NCI-H2029 treated with DMSO at 0.1 percent for 48 hours (cell line): ENCODE measurements at places on chromosomes 6 and 20.
A peak's percentile ranks its signal among the peaks of the same experiment; 100 is the strongest.

DNA sequence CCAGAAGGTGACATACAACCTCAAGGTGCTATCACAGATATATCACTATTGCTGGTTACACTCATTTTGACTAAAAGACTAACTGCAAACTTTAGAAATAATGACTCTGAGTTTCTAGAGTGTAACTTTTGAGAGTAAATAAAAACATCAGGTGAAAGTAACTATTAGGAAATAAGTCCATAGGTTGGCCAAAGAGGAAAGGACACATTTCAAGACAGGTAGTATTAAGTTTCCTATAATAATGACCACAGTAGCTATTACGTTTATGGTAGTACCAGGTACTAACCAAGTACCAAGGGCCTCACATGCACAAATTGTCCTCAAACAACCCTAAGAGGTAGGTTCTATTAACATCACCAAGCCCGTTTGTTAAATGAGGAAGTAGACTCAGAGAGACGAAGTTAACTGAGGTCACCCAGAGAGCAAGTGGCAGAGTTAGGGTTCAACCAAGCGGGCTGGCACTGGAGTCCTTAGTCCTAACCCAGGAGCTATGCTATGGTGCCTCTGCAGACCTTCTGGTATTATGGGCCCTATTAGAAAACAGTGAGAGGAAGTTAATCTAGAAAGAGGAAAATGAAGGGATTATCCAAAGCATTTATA is 36.8 kb downstream of the HEBP2 start:
- no peak for DNase-seq

GRCh38 chr6:89272596-89272995 is 42.5 kb downstream of the GABRR2 start:
- DNase-seq: no peak

GRCh38 chr6:6686748-6687601 is 98.5 kb downstream of the LY86 start:
- peak; percentile 99 for DNase-seq

DNA sequence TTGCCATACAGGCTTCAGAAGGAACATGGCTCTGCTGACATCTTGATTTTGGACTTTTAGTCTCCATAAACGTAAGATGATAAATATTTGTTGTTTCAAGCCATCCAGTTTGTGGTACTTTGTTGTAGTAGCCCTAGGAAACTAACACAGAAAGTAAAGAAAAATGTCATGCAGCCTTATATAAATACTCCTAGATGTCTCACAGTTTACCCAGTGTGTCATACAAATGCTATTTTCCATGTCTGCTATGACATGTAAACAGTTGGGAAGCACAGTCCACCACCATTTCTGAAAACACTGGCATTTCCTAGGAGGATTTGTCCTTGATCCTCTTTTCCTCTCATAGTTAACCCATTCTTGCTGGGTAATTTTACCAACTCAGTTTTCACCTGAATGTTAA is 30.6 kb upstream of the ME1 start:
- DNase-seq: no peak

DNA sequence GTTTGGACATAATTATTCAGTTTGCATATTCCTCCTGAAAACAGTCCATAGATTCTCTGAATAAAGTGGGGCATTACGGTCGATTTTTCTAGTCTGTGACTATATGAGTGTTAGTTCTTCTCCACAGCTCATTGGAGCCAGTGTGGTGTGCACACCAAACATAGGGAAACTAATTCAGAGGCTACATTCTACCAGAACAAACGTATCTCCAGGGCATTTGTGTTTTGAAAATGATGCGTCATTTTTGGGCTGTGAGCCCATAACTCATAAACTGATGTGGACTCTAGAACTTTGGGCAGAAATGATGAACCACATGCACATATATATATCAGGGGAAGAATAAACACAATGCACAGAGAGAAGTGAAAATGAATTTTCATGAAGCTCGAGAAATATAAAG is 41.8 kb downstream of the C6orf58 start:
- DNase-seq: no peak
